ENCODE measurements at places on chromosomes 2 and 18. TPM values are rescaled to one million over a fixed set of nuclear protein-coding genes. Genes with fewer than 3 reads are reported as not detected.

CNTNAP5 gene
- total RNA-seq = 0.10 TPM

GRCh38 chr2:18930971-18931370 lies 341.6 kb upstream of the NT5C1B start:
- DNase-seq = no peak

CD8A gene
- total RNA-seq = not detected

DNA sequence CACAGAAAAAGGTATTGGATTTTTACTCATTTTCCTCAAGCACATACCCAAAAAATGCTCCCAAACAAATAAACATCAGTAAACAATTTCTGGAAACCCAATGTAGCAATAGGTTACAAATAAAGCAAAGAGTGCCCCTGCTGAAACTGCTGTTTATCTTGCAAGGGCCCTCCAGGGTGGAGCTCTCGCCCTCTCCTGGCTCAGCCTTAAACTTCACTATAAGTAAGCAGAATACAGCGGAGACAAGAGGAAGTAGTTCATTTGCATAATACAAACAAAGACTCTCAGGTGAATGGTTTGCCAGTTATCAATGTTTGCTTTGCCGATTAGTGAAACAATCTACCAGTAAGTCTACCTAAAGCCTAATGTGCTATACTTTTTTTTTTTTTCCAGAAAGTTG lies 437.6 kb downstream of the DLGAP1 start:
- DNase-seq = no peak
